NCI-H524 treated with DMSO at 0.1 percent for 48 hours (cell line): ENCODE measurements at places on chromosomes 2 and 18.

DNA sequence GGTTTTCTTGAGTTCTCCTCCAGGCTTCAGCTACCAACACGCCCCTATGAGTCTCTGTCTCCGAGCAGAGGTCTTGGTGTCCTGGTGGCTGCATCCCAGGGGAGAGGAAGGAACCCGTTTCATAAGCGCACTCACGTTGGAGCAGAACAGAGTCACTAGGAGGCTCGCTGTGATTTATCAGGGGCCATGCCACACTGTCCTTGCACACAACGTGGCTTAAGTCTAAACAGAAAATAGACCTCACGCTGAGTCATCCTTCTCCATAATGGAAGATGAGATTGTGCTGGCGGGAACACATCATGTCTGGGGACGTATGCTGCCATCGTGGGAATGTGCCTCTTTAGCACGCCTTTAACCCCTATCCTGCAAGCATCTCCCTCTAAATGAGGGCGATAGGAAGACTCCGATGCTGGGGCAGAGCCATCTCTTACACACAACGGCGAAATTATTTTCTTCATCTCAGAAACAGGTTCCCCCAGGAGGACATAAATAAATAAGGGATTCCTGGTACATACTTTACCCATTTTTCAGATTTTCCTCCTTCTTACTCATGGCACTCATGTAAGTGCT, 211.4 kb downstream of the KLHL29 start:
- DNase-seq, result peak; percentile 30

DNA sequence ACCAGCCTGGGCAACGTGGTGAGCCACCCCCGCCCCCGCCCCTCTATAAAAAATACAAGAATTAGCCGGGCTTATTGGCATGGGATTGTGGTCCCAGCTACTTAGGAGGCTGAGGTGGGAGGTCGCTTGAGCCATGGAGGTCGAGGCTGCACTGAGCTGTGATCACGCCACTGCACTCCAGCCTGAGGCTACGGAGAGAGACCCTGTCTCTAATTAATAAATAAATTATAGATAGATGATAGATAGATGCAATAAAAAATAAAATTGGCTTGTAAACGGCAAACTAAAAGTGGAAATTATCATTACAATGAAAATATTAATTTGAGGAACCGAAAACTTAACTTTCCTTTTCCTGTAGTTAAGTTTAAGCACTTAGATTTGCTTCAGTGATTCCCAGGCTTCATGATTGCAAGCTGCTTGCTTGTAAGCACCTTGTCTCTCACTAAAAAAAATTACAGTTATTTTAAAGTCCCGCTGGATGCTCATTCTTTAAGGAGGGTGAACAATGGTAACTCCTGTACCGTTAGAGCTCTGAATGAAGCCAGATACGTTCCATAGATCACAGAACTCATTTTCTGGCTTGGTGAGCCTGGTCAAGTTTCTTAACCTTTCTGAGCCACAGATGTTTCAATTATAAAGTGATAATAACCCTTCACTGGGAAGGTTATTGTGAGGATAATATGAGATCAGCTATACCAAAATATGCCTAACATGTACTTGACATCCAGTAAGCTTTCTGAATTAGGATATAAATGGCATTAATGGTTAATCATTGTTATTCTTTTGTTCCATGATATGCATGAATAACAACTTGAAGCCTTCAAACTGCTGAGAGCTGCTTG, 9.3 kb upstream of the NARS1 start:
- peak; percentile 19 for DNase-seq

- DNase-seq, result no peak
These were observed 282.9 kb upstream of the RGPD4 start for GRCh38 chr2:107543793-107544192.

GRCh38 chr2:70961648-70961994, 16.8 kb upstream of the ANKRD53 start:
- no peak for DNase-seq

DNA sequence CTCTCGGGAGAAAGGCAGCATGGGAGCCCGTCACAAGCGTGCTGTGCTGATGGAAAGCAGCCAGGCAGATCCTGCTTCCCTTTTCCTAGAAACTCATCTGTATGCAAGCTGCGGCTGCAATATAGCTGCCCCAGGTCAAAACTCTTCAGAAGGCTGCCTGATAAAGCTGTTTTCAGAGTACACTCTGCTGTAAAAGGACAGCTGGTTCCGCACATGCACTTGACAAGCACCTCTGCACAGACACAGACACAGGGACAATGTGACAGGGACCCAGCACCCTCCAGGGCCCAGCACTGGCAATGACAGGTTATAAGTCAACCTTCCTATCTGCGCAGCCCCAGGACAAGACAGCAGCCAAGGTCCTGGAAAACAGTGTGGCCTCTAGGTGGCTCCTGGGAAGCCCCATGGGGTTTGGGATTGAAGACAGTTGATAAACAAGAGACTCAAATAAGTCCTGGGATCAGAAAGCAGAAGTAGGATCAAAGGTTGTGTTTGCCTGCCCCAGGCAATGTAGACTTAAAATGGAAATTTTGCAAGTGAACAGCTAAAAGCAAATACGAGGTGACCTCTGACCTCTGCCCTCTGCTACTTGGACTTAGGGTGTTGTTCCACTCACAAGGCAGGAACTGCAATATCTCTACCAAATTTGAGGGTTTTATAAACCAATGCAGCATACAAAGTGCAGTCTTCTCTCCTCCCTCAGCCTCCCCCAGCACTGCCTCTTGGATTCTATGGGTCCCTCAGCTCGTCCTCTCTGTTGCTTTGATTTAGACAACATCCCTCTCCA, 16.9 kb downstream of the SLC66A2 start:
- DNase-seq, result no peak

- no peak for DNase-seq
These were observed 26.7 kb downstream of the CIB4 start for GRCh38 chr2:26614216-26615138.

- DNase-seq, result no peak
These were observed 39.4 kb downstream of the MYT1L start for GRCh38 chr2:2291500-2292260.

DNA sequence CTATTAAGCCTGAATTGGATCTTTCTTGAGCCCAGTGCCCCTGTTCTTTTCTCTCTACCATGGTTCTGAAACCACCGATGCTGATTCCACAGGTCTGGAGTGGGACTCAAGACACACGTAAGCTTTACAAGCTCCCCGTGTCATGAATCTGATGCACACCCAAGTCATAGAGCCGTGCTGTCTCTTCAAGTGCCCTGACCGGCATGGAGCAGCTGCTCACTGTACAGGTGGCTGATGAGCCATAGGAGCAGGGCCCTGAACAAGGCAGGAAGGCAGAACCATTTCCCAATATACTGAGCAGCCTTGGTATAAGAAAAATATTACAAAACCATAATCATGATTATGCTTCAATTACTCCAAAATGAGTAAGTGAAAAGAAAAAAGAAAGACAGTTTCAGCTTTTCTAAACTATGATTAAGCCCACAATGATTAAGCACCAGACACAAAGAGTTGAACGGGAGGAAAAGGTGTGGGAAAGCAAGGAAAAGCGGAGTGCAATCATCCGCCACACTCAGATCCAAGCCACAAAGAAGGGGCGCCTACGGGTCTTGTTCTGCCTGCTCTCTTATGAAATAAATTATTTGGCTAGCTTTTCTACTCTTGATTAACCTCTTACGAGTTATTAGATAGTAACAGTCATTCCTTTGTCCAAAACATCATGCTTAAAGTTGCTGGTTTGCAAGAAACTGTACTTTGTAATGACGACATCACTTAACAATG, 41.7 kb downstream of the NOL10 start:
- DNase-seq, result no peak

- DNase-seq, result no peak
These were observed 137.3 kb downstream of the SETBP1 start for GRCh38 chr18:44817831-44818473.

- DNase-seq, result no peak
These were observed 29.2 kb downstream of the SMAD7 start for GRCh38 chr18:48921305-48922225.

DNA sequence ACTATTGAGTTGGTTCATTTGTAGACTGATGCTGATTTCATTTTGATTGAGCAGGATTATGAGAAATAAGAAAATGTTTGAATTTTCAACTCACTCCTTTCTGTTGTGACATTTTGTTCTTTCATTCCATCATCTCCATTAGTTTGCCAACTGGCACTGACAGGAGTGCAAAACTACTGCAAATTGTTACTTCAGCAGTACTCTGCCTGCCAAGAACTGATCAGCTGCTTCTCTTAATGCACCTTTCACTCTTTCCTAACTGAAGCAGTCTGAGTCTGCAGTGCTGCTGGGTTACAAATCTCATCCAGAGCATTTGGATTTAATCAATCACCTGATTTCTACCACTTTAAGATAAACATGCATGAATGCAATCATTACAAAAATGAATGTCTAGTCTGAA, 70.9 kb downstream of the TMEFF2 start:
- no peak for DNase-seq

DNA sequence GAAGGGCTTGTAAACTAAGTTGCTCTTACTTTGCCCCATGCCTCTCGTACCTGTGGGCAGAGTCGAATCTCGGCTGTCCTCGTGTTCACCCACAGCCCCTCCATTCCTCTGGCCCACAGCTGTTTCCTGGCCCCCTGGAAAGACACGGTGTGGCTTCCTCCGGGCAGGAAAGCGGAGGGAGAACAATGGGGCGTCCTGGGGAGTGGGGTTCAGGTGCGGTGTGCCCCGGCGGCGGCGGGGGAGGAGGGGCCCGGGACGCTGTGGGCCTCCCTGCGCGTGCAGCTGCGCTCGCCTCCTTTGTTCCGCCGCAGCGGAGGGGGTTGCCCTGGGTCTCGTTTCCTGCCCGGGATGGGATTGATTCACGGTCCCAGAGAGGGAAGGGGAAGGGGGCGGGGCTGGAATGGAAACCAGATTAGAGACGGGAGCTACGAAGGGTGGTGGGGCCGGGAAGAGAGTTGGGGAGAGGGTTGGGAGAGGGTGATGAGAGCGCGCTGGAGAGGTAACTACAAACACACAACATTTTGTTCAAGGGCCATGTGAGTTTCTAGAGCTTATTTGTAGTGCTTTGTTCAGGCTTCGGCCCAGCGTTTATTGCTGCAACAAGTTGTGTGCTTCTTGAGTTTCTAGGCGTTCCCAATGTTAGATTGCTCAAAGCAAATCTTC, 796 bp downstream of the MYO1B start:
- no peak for DNase-seq

DNA sequence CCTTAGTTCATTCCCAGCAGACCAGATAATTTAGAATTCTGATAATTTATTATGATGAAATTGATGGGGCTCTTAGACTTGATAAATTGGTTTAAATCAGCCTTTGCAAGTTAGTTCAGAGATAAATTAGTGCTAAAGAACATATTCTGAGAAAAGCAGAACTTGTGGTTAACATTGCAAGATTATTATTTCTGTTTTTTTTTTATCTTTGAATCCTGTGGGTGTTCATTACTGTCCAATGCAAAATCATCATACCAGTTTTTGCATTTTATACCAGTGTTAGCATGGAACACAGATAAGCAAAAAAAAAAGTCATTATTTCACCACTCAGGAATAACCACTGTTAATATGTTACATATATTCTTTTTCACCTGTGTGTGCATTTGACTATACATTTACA, 9.1 kb downstream of the SEPTIN2 start:
- DNase-seq, result no peak

DNA sequence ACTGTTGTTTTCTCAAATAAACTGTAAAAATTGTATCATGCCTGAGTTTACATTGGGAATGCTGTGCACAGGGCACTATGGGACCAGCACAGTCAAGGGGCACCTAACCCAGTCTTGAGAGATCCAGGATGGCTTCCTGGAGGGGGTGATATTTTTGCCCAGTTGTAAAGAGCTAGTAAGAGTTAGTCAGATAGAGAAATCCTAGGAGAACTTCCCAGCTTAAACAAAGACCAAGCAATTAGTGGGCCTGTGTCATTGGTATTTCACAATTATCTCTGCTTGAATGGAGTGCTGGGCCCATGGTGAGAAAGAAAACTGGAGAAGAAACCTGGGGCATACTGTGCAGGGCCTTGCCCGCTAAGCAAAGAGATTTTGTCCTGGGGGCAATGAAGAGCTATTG, 12.2 kb downstream of the XDH start:
- no peak for DNase-seq

GRCh38 chr2:55958756-55959155, 35.2 kb upstream of the EFEMP1 start:
- no peak for DNase-seq

DNA sequence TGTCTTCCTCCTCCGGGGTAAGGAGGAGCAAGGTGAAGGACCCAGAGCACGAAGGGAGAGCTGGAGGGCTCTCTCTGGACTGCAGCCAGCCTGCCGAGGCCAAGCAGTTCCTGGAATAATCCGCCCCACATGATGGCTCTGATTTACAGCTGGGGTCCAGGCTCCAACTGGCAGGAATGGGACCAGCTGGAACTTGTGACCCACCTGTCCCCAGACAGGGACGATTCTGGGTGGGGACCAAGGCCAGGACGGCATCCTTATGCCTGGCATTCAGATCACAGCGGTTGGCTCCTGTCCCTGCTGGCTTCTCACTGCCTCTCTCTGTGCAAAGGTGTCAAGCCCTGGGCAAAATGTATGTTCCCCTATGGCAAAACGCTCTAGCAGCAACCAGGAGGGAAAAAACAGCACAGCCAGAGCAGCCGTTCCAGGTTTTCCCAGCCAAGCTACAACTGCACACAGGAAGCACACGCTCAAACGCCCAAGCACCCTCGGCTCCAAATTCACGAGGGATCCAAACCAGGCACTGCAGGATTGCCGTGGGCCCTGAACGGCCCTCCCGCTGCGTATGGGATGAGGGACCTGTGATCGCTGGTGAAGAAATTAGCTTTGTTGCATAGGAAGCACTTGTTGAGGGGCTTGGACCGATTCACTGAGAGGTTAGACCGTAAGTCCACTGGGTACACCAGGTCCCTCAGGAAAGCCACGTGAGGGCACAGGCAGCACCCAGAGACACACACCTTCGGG, 35.8 kb downstream of the FAM178B start:
- DNase-seq, result no peak

DNA sequence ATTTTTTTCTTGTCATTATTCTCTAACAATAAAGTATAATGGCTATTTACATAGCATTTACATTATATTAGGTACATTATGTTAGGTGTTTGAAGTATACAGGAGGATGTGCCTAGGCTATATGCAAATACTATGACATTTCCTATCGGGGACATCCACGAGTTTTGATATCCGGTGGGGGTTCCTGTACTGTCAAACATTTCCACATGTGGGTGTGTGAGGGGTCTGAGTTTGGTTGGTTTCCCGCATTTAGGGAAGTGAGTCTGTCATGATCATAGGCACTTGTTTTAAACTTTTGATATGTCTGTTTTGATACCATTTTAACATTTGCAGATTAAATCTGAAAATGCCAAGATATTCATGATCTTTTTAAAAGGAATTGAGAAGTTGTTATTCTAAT, 76.0 kb downstream of the CEP192 start:
- no peak for DNase-seq

GRCh38 chr2:56713978-56714377, 530.2 kb downstream of the CCDC85A start:
- no peak for DNase-seq

- peak; percentile 88 for DNase-seq
These were observed 335 bp downstream of the TRAK2 start for GRCh38 chr2:201450954-201451291.
